Stimulated activated CD8-positive, alpha-beta memory T cell treated with anti-CD3 and anti-CD28 coated beads, Interleukin-7, amount 100 ng/mL, for 1 hour (primary cell): ENCODE measurements at places on chromosomes 2 and 18.

DNA sequence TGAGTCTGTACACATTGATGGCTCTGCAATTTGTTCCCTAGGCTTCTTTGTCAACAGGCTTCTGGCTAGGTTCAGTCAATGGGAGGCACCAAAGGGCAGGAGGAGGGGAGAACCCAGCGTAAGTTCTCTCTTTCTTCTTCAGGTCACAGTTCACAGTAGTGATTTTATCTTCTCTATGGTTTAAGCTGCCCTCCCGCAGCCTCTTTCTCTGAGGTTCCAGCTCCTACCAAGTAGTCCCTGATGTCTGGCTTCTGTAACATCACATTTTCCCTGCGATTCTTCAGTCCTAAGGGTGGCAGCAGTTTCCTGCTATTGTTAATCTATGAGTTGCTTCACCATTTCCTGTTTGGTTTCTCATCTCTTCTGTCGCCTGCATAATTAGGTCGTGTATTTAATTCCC, 107.4 kb downstream of the CPO start:
- no peak for DNase-seq

DNA sequence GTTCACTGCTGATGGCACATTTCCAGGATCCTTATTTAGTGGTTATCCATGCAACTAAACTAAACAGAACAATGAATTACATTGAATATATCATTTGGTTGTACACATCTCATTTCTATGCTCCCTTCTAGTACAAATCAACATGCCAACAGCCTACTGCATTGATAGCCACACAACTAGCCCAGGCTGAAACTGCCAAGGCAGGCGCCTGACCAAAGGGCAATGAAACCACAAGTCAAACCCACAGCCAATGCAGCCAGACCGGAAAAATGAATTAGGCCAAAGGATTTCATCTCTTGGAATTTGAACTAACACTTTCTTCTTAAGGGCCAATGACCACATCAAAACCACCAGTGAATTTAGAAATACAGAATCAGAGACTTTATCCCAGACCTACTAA, 196.4 kb downstream of the NOL4 start:
- no peak for DNase-seq

DNA sequence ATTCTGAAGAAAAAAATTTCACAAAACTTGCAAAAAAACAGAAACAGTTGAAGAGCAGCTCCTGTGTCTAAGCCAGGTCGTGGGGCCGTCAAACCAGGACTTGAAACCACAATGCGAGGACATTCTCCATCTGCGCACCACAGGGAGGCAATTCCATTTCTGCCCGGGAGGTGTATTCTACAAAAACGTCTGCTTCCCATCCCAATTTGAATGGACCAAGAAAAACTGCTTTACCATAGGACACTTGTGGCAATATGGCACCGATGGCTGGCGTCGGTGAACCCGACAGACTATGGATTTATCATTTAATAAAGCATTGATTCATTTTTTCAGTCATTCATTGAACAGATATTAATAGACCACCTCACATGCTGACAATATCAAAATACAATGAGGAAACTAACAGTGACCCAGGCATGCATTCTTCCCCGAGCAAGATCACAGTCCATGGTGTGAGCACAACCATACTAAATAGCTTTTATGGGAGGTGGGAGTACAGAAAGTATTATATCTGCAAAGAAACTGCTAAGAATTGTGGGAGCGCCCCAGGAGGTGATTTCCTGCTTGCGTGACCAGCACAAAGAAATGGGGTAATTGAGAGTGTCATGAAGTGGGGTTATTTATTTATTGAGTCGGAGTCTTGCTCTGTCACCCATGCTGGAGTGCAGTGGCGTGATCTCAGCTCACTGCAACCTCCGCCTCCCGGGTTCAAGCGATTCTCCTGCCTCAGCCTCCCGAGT, 10.5 kb upstream of the ZAP70 start:
- no peak for DNase-seq

- DNase-seq: no peak
Measured at GRCh38 chr2:144032566-144032965, 487.4 kb downstream of the ZEB2 start.
